ENCODE measurements at places on chromosomes 3 and 15.

GRCh38 chr3:177431525-177432176, 234.4 kb upstream of the TBL1XR1 start:
- no peak for DNase-seq

- no peak for DNase-seq
Observed at GRCh38 chr3:129139911-129140310, 18.3 kb upstream of the RAB43 start.

GRCh38 chr3:187880441-187880840, 135.2 kb upstream of the BCL6 start:
- DNase-seq: no peak

DNA sequence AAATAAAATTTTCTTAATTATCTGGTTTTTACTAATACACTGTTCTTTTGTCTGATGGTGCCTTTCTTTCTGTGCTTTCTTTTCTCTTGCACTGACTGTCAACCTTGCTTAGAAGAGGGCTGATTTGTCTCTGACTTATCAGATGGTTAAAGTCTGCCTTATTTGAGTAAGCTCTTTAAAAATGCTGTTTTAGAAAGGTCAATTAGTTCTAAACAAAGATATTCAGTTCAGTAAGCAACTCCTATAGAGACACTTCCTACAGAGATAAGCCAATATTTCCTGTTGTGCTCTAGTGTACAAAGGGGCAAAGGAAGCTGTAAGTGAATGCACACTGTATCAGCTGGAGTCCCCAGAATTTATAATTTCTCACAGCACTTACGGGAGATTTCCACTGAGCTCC, 153.4 kb upstream of the TSPAN3 start:
- no peak for DNase-seq

- DNase-seq: peak; percentile 19
Observed at GRCh38 chr3:159266779-159267178, 464.9 kb downstream of the MFSD1 start.

DNA sequence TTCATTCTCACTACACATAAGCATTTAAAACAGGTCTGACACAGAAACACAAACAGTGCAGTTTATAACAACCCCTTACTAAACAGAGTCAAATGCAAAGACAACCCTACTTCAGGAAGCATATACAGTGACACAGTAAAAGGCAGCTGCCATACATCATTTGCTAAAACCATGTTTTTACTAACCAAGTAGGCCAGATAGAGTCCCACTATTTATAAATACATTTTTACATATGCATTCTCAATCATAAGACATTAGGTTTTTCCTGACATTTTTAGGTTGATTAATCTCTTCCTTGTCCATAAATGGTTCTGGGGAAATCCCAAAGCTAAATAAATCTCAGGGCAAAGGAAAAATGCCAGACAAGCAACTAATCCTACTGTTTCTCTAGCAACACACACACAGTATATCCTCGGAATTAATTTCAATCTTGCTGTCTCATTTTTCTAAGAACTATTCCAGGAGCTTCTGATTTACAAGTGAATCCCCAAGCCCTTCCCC, 39.0 kb downstream of the CHAC1 start:
- DNase-seq: no peak

DNA sequence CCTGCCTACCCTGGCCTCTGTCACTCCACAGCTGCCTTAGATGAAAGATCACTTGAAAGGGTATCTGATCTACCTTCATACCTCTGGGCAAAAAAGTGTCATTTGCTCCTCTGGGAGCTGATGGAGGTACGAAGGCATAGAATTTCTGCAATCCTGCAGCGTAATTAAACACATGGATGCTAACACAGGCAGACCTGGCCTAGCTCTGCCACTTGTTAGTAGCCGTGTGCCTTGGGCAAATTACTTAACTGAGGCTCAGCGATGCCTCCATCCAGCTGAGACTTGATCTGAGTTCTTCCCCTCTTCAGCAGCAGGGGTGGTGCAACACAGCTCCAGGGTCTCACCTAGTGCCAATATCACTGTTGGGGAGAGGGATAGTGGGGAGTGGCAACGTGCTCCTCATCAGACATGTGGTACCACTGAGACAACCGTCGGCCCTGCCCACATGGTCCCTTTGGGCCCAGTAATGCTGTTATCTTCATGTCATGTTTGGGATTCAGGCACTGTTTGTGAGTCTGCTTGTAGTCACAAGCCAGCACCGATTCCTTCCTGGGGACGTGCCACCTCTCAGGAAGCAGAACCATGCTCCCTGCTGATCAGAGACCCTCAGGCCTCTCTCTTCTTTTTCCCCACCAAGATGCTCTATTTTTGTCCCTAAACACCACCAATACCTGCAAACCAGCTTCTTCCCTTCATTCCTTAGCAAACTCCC, 34.1 kb upstream of the PIAS1 start:
- no peak for DNase-seq

DNA sequence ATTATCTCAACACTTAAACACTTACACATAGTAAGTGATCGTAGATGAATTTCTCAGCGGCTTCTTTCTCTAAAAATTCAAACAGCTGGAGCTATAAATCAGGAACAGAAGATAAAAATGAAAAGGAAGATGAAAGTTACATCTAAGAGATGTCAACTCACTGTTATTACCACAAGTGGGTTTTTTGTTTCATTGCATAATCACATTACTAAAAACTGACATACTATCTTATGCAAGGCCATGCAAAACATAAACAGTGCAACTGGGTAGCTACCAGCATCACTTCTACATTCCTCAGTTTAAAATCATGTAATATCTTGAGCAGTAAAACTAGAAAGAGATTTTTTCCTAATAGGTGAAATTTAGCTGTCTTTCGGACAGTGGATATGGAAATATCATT, 14.9 kb downstream of the MINDY4B start:
- DNase-seq: no peak

DNA sequence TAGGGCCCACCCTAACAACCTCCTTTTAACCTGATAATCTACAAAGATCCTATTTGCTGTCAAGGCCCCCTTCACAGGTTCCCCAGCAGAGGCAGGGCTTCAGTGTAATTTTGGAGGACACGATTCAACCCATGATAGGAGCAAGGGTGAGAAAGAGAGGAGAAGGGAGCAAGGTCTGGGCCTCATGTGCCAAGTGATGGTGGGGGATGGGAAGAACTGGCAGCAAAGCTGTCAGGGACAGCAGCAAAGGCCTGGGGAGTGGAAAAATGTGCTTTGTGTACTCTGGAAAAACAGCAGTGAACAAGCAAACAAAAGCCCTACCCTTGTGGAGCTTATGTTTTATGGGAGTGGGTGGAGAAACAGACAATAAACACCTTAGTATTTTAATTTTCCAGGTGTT, 2.7 kb upstream of the GALNT15 start:
- no peak for DNase-seq

DNA sequence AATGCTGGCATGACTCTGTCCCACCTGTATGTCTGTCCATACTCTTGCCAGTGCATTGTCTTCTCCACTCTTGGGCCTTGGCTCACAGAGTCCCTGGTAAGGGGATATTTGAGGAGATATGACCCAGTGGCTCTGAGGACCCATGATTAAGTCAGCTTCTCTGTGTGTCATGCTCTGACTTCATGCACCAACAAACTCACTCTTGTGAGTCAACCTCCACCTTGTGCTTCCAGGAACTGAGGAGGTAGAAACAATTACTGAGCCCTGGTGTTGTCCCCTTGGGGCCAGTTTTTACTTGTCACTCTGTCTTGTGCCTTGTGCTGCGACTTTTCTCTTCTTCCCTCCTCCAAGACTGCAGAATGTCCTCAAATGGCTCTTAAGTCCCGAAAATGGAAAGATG, 127.1 kb downstream of the ABHD5 start:
- DNase-seq: no peak

GRCh38 chr3:108292905-108293328, 3.4 kb upstream of the HHLA2 start:
- DNase-seq: no peak

- no peak for DNase-seq
Observed at GRCh38 chr3:47692158-47692557, 89.5 kb downstream of the SMARCC1 start.

GRCh38 chr3:117630469-117630868, 920.9 kb downstream of the TUSC7 start:
- DNase-seq: no peak

DNA sequence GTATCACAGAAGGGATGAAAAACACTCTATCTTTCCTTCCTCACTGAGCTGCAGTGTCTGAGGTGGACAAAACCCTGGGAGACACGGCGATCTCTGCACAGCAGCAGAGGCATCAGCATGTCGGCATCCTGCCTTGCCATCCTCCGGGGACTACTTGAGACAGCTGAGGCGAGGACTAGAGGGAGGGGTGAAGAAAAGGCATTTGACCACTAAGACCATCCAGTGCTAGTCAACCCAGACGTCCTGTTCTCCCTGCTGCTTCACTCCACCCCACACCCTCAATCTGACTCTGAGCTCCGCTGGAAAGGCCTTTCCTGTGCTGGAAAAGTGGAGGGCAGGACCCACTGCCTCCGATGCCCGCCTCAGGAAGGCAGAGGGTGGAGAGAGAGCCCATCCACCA, 67.3 kb downstream of the VGLL4 start:
- DNase-seq: no peak

GRCh38 chr3:179133575-179133974, 14.6 kb upstream of the PIK3CA start:
- no peak for DNase-seq

DNA sequence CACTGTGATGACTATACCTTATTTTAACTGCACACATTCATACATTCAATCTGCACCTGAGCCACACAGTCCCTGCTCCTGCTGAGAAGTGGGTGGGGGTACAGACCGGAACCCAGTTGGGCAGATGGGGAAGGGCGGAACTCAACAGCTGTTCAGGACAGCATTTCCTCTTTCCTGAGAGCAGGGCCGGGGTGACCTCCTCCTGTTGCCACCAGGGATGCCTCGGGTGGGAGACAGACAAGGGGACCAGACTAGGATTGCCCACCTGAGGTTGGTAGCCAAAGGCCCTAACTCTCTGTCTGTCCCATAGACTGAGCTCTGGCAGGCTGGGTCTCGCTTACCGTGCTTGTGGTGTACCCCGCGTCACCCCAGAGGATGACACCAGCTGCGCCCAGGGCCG, 3.9 kb downstream of the HYAL2 start:
- no peak for DNase-seq

DNA sequence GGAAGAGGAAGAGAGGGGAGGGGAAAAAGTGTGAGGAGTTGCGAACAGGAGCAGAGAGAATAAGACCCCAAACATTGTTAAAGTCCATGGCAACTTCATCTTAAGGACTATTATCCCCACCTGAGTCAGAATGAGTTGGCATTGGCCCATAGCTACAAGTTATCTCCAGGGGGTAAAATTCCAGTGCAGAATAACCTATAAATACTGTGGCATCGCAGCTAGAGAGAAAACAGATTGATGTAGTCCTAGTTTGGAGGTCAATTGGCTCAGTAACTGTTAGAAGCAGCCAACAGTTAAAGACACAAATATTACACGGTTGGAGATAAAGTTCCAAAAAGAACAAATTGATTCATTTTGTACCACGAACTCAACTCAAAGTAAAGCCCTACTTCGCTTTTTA, 313.9 kb upstream of the CCDC54 start:
- DNase-seq: no peak

- no peak for DNase-seq
Observed at GRCh38 chr15:92813485-92813884, 86.6 kb upstream of the CHD2 start.

- no peak for DNase-seq
Observed at GRCh38 chr15:90205886-90206285, 4.8 kb downstream of the SEMA4B start.

DNA sequence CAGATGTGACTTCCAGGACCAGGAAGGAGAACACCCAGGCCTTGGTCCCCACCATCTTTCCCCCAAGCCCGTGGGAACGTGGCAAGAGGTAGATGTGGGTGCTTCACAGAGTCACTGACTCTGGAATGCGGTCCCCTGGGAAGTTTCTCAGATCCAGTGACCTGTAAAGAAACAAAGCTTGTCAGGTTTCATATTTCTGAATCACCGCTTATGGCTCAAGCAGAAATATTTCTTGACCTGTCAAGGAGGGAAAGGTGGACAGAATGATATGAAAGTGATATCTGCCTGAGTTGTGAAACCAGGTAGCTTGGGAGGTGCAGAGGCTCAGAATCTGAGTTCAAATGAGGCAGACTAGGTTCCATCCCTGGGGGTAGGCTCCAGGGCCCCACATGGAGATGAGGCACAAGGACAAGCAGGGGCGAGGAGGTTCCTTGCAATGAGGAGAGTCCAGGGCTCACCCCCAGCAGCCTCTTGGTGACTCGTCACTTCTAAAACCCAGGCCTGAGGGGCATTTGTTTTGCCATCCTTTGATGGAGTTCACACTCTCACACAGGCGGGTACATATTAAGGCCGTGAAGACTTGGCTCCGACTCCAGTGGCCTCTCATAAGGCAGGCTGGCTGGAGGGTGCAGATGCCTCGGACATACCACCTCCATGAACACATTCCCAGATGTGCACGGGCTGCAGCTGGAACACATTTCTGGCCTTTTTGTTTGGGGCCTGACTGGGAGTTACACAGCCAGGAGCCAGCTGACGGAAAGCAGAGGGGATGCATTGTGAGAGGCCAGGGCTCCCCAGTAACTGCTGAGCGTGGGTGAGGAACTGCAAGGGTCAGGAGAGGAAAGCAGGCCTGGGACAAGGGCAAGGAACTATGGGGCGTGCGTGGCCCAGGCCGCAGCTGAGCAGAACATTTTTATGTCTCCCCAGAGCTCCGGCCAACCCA, 1.3 kb downstream of the CILP start:
- DNase-seq: no peak

DNA sequence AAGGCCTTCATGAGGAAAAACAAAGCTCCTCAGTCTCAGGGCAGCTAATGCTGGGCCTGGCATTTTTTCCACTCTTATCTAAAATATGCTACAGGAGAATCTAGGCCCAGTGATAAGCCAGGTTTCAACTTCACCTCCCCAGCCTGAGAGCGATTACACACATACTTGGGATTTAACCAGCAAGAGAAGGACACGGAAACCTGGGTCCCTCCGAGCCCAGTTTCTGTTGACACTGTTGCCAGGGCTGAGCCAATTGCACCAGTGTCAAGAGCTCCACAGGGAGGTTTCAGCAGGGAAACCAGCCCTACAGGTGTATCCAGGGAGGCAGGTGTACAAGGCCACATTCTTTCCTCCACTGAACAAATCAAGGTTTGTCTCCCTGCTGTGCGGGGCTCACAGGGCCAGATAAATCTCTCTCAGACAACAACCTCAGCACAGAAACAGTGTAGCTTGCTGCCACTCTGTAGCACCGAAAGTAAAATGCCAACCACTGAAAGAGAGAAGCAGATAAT, 85.4 kb downstream of the MAGI1 start:
- no peak for DNase-seq

DNA sequence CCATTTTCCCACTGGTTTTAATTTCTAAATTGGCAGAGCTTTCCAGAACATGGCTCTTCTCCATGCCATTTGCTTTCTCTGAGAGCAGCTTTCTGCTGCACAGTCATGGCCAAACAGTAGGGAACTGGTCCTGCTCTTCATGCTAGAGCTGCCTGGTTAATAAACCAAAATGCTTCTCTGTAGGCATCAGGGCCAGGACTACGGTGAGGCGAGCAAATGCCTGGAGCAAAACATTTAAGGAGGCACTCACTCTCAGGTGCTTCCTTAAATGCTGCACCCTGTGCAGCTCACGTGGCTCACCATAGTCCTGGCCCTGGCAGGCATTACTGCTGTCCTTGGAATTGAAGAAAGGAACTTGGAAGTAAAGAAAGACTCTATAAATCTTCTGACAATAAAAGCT, 48.5 kb upstream of the PPP2R3A start:
- DNase-seq: no peak

Measured in activated CD4-positive, alpha-beta T cell treated with anti-CD3 and anti-CD28 coated beads, Interleukin-2, amount 50 U/mL, for 48 hours (primary cell).